T-helper 1 cell treated with Interleukin-12 subunit alpha and Interleukin-12 subunit beta and Interleukin-4 antibody, amounts not matched to agents 30 ng/mL and 1 ng/mL, for 36 hours (primary cell): ENCODE measurements at places on chromosomes 3 and 15. TPM values are rescaled to one million over a fixed set of nuclear protein-coding genes. Genes with fewer than 3 reads are reported as not detected.

ALAS1 gene
- total RNA-seq = 78.5 and 81.4 TPM in 2 replicates

IL5RA gene
- not detected in 2 replicates for total RNA-seq

STARD9 gene
- total RNA-seq = 9.9 and 11.3 TPM in 2 replicates

PLA2G4B gene
- total RNA-seq = 12.9 and 15.6 TPM in 2 replicates
